Cortex of kidney (tissue), 1 donor: ENCODE measurements at places on chromosomes 6 and 20.

DNA sequence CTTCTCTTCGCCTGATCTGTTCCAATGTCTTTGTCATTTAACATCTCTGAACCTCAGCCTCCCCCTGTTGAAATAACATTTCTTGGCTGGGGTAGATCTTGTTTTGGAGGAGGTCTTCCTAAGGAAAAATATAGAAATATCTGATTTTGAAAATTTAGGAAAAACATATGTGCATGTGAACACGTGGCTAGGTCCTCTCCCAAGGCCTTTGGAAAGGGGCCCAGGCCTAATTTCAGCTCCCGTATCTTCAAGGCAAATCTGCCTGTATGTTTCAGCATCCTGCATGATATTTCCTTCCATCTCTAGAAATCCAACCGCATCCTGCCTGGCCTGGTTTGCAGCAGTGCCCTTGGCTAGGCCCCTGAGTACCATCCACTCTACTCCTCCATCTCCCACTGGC is 261.2 kb downstream of the PHACTR1 start:
- no peak for DNase-seq

DNA sequence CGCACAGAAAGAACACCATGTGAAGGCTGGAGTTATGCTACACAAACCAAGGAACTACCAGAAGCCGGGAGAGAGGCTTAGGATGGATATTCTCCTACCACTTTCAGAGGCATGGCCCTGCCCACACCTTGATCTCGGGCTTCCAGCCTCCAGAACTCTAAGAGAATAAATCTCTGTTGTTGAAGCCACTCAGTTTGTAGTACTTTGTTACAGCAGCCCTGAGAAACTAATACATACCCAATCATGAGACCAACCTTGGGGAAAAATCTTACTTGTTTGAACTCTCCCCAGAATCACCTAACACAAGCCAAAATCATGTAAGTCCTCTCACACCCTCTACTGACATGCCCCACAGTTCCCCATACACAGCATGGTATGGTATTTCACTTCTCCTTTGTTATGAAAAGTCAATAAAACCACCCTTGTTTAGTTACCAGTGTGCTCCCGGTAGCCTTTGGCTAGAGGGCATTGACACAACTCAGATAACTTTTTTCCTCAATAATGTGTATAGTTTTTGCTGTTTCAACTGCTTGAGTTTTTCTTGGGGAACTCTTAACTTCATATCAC is 40.7 kb upstream of the SLC2A12 start:
- no peak for DNase-seq

- no peak for DNase-seq
Measured at GRCh38 chr20:2353231-2353630, 27.5 kb upstream of the TGM6 start.

DNA sequence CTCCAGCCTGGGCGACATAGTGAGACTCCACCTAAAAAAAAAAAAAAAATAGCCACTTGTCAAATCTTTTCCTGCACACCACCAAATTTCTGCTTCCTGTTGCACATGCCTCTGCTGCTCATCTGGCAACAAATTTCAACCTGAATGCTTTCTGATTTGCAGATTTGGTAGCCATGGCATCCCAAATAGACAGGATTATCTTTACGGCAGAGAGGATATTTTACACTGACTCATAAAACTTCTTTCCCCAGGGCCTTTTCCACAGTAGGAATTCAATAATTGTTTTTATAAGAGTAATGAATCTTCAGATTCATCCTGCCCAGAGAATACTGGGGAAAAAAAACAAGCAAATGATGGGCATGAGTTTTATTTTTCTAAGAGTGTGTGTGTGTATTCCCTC is 264.6 kb downstream of the FRK start:
- DNase-seq = no peak

GRCh38 chr20:35767683-35768481 is 3.9 kb upstream of the PHF20 start:
- no peak for DNase-seq

- DNase-seq = no peak
Measured at GRCh38 chr6:26260725-26261490, 104.1 kb upstream of the BTN3A2 start.

DNA sequence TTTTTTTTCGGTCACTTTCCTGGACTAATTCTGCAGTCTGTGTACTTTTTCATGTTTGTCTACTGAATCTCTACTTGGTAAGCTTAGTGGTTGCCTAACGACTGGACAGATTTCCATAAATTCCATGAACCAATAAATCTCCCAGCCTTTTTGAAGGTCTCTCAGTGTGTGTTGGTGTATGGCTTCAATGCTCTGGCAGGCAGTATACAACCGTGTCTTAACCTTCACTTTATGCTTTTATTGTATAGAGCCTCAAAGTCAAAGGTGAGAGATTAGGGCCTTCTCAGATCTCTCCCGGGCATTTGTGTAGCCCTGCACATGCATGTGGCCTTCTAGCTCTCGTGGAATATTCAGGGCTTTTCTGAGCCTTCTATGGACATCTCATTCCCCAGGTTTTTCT is 14.3 kb upstream of the CMTR1 start:
- DNase-seq = no peak

DNA sequence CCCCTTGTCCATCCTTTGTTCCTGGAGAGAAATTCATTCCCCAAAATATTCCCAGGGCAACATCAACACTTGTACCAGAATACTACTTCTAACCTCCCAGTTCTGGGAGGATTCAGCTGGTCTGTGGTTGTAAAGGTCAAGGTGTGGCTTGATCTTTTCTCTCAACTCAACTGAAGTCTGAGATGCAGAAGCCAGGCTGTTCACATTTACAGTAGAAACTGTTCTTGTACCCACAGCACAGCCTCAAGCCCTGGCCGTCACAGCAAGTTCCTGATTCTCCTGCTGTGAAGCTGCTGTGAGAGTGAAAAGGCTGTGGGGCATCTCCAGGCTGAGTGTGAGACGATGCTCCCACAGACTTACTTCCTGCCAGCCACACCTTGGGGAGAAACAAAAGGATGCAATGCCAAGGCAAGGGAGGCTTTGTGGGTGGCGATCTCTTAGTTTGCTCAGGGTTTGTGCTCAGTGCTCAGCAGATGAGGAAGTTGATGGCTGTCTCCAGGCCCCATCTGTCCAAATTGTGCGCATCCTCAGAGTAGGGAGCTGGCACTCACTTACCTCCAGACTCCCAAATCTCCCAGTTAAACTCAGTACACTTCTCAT is 143.9 kb upstream of the FOXA2 start:
- no peak for DNase-seq

DNA sequence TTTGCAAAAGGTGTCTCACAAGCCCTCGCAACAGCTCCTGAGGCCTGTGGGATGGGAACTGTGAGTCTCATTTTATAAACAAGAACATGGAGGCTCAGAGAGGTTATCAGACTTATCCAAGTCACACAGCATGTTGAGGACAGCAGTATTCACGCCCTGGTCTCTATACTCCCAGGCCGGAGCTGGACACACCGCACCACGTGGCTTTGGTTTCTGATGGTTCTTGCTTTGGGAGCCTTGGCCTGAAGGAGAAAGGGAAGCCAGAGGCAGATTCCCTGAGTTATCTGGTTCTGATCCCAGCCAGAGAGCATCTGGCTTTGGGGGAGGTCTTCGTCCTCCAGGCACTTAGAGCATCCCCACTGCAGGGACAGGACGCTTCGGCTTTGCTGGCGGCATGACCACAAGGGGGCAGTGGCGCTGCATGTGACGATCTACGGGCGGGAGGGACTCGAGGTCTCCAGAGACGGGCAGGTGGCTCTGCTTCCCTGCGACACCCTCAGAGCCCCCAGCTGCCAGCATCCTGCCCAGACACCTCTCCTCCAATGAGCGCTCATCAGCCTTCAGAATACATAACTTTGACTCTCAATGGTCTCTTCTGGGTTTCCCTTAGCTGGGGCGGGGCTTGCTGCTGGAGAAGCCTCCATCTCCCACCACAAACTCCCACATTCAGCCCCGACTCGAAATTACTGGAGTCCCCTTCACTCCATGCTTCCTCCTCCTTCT is 51.4 kb upstream of the SAYSD1 start:
- no peak for DNase-seq

DNA sequence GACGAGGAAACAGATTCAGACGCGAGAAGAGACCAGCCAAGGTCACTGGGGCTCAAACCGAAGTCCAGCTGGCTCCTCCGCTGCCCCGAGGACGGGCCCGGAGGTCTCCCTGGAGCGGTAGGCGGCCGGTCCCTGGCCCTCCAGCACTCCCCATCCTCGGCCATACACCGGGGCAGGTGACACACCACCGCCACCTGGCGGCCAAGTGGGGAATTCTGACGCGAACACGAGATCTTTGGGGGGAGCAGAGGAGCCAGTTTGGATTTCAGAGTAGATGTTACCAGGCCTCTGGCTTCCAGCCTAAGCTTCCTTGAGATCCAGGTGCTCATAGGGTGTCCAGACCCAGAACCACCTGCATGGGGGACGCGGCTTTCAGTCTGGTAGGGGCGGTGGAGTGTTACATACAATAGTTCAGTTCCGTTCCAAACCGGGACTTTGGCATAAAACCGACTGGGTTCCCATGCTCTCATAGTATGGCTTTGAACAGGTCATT is 16.1 kb downstream of the BPIFB1 start:
- DNase-seq = no peak

DNA sequence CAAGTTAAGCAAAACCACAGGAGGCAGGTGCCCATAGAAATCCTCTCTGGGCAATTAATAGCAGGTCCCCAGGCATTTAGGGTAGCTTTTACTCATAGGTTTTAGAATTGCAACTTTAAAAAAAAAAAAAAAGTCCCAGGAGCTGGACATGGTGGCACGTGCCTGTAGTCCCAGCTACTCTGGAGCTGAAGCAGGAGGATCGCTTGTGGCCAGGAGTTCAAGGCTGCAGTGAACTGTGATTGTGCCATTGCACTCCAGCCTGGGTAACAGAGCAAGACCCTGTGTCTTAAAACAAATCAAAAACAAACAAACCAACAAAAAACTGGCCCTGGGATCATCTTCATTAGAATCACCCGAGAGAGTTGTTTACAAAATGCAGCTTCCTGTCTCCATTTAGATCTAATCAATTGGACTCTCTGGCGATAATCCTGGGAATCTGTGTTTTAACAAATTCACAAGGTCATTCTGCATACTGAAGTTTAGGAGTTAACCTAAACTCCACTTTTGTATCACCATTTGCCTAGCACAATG is 131.8 kb upstream of the AKAP12 start:
- no peak for DNase-seq

DNA sequence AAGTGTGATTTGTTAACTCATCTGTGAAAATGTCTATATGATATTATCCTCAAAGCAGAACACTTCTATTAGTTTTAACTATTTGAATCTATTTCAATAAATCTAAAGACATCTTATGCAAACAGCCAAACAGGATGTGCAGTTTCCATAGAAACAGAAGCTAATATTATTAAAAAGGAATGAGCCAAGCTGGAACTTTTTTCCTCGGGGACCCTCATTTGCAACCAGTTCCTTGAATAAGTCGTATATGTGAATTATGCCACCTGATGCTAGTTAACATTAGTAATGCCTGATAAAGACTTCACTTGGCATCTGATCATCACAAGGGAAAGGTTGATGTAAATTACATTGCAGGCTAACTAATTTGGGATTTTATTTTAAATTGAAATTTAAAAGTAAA is 216.9 kb upstream of the SMLR1 start:
- no peak for DNase-seq

DNA sequence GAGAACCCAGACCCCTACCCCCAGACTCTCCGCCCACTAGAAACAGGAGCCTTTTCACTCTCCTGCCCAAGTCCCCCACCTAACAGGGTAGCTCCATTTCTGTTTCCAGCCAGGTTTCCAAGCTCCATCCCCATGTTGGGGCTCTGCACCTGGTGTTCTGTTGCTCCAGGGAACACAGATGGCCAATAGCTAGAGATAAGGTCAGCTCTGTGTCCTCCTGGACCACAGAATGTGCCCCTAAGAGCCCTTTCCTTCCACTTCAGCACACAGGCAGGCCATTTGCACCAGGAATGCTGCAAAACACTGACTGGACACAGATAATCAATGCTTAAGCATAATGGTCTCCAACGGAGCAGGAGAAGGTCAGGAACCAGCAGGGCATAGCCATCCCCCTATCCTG is 159.4 kb downstream of the QRSL1 start:
- no peak for DNase-seq

- DNase-seq = no peak
Measured at GRCh38 chr6:144352331-144352730, 67.2 kb downstream of the UTRN start.

DNA sequence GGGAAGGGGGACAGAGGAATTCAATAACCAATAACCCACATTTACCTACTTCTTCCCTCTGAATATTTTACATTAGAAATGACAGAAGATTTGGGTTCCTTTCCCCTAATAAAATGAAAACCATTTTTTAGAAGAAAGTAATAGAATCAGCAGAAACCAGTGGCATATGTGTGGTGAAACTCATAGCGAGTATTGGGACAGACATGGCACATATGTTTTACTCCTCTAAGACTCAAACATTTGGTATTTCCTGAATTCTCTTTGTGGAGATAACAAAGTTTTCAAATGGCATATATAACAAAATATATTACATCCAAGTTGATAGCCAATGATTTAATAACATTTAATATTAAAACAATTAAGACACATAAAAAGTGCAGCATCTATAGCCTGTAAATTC is 12.9 kb upstream of the BEND3 start:
- no peak for DNase-seq

DNA sequence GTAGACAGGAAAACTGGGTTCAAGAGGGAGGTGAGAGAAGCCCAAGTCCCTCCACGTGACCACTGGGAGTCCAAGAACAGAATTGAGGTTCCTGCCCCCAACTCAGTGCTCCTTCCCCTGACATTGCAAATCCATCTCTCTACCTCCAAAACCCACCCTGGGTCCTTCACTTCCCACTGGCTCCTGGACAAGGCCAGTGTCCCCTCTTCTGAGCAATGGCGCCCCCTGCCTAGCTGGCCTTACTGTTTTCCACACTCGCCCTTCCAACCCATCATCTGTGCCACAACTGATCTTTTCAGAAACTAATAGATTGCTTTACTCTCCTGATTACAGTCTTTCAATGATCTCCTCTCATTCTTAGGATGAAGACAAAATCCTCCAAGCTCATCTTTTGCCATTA is 200.3 kb downstream of the ANKRD60 start:
- no peak for DNase-seq

- no peak for DNase-seq
Measured at GRCh38 chr6:68094070-68094469, 541.0 kb upstream of the ADGRB3 start.

- DNase-seq = no peak
Measured at GRCh38 chr20:25058051-25058846, at the start of gene ACSS1. ACSS1 (minus strand) TSS chr20:25058139; CDS start chr20:25058102, 37 bp downstream.

DNA sequence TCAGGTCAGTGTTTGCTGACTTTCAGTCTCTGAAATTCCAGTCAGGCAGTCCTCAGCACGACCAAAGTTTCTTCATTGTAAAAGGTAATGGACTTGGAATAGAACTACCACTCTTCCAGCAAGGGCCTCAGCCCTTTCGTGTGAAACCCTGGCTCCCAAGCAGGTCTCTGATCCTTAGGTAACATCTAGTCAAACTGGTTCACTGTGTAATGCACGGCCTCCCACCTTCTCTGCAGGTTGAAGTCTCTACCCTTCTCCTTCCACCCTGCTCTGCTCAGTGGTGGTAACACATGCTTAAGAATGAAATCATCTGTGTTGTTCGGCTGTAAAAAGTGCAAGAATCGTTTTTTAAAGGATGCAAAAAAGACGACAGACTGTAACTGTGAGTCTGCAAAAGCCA is 287.2 kb upstream of the POU3F2 start:
- no peak for DNase-seq

GRCh38 chr20:63664861-63665594 is 6.9 kb downstream of the RTEL1 start:
- no peak for DNase-seq

- DNase-seq = no peak
Measured at GRCh38 chr6:42197555-42198362, 3.0 kb upstream of the GUCA1B start.

- DNase-seq = no peak
Measured at GRCh38 chr6:34341481-34341971, 50.9 kb downstream of the NUDT3 start.
